Osteocyte (in vitro differentiated cells): ENCODE measurements at places on chromosomes 11 and 22. TPM values are rescaled to one million over a fixed set of nuclear protein-coding genes. Genes with fewer than 3 reads are reported as not detected.
A peak's percentile ranks its signal among the peaks of the same experiment; 100 is the strongest.

C11orf87 gene
- total RNA-seq = 8.6 and 9.0 TPM in 2 replicates

SLC17A6 gene
- not detected in 2 replicates for total RNA-seq

FAM181B gene
- total RNA-seq = 0.26 and 0.35 TPM in 2 replicates

GRCh38 chr11:126152586-126152985 lies 58.9 kb downstream of the RPUSD4 start:
- no peak for DNase-seq

ACTN3 gene
- 0.11 TPM in 1 of 2 replicates, not detected in the other for total RNA-seq

- DNase-seq = no peak
Measured at GRCh38 chr11:118813551-118813950, 22.6 kb upstream of the DDX6 start.

DNA sequence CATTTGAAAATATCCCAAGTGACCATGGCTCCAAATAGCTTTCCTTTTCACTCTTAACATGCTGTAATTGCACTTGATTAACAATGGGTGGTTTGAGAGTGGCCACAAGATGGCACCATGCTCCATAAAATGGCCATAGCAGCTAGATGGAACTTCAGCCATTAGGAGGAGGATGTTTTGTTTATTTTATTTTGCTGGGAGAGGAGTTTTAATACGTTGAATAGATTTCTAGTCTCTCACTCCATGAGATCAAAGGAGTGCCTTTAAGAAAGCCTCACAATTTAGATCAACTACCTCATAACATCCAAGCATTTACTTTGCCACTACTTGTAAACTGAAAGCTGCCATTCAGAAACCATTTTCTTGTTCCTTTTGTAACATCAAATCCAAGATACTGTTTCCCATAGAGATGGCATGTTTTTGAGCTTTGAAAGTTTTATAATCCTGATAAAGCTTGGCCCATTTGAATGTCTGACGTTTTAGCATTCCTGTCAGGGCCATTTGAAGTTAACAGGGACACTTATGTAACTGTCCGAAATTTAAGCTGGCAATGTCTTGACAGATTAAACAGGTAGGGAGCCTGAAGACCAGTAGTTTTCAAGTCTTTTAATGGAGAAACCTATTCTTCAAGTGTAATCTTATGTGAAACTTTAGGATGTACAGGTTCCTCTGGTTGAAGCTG lies 4.7 kb downstream of the FEN1 start:
- DNase-seq = peak; percentile 87

GRCh38 chr11:128336203-128336602 lies 251.2 kb downstream of the ETS1 start:
- DNase-seq = no peak

DNA sequence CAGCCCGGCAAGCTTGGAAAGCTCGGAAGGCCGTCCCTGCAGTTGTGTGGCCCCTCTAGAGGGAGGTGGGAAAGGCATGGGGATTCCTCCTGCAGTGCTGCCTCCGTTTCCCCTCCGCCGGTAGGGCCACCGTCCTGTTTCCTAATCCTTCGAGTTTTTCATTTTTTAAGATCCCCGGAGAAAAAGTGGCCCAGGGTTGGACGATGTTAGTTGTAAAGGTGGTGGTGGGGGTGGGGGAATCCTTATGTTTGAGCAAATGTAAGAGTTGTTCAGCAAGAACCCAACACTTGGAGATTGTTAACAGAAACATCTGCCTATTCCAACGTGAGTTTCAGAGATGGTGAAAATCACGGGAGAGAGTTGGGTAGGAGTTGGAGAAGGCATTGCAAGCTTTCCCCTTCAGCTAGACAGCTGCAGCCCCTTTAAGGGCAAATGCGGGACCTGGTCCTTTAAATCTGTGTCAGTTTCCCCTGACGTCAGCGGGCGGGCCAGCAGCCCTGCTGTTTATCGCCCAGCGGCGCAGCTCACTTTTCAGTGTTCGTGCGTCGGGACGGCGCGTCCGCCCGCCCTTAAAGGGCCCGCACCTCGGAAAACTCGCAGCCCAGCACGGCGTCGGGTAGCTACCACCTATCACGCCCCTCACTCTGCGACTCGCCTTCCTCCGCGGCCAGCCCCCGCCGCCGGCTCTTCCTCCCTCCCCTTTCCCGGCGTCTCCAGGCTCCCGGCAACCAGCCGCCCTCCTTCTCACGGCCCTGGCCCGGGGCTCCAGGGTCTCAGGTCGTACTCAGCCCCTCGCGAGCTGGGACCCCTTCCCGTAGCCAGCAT lies at the start of gene SIDT2:
SIDT2 (plus strand) TSS at position 534 of the 825 bp plus-strand sequence. CDS start 521 bp downstream, outside the sequence.
- DNase-seq = peak; percentile 95

DNA sequence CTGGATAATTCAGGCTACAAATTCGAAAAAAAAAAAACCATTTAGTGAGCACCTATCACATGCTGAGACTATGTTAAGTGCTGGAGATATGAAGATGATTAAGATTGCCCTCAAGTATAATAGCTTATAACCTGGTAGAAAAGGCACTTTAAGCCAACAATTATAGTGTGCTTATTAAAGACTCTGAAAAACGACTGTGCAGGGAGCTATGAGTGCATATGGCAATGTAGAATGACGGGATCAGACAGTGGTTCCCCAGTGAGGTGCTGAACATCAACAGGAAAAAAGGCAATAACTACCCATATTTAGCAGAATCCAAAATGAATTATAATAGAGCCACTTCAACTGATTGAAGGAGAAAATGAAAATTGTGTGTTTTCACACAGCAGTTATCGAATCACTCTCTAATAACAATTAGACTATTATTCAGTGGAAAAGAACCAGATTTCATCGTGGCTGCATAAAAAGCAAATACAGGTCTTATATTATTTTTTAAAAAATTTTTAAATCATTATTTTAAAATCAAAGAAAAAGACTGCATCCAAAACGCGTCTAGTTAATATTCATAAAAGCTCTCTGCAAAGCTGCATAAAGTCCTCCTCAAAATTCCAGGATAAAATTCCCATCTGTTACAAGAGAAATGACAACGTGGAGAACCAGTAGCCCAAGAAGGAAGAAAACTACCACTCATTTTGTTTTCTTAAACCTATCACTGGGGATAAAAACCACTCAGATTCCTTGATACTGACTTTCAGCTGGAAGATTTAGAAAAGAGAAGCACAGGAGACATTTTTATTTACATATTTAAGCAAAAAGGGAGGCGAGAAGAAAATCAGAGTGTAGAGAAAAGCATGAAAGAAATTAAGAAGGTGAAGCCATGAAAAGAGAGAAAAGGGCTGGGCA lies 1.1 kb downstream of the MTMR2 start:
- no peak for DNase-seq

- DNase-seq = no peak
Measured at GRCh38 chr11:115996125-115996807, 492.1 kb upstream of the CADM1 start.

DNA sequence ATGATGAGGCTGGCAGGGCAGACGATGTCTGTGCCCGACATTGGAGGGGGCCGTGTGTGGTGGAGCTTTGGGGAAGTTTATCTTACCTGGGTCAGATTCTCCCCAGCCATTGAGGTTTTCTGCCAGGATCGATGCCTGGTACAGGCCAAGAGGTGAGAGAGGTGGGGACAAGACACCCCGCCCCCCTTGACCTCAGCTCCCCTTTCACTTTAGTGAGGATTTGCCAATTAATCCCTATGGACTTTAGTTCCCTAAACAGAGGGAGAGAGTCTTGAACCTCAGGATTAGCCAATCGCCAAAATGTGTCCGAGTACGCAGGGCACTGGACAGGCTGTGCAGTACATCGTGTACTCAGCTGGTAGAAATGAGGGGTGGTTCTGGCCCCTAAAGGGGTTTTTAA lies 541 bp downstream of the HORMAD2 start:
- DNase-seq = no peak

DNA sequence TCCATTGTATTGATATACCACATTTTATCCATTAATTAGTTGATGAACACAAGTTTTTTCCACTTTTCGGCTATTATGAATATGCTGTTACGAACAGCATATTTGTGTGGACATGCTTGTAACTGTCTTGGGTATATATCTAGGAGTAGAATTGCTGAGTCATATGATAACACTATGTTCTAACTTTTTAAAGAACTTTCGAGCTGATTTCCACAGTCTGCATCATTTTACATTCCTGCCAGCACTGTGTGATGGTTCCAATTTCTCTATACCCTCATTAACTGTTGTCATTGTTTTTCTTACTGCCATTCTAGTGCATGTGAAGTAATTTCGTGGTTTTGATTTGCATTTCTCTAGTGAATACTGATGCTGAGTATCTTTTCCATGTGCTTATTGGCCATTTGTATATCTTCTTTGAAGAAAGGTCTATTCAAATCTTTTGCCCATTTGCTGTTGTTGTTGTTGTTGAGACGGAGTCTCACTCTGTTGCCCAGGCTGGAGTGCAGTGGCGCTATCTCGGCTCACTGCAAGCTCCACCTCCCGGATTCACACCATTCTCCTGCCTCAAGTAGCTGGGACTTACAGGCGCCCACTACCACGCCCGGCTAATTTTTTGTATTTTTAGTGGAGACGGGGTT lies 7.4 kb upstream of the RCE1 start:
- no peak for DNase-seq

GRCh38 chr11:15965562-15966250 lies 390.6 kb downstream of the SOX6 start:
- DNase-seq = no peak

DNA sequence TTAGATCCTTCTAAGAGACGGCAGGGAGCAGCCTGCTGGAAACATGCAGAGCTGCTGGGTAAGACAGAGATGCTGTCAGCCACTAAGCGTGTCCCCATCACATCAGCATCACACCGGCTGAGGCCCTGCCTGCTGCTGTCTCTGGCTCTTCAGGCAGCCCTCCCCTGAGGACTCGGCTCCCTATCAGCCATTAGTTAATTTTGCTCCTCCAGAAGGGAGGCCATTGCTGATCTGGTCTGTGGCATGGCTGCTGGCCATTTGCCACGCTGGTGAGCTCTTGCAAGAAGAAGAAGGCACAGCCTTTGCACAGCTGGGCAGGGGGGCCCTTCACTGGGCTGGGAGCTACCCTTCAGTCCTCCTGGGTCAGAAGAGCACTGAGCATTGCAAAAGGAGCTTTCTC lies 131.2 kb upstream of the PARVA start:
- DNase-seq = peak; percentile 78

- no peak for DNase-seq
Measured at GRCh38 chr22:21055564-21055834, 9.8 kb downstream of the LRRC74B start.

DNA sequence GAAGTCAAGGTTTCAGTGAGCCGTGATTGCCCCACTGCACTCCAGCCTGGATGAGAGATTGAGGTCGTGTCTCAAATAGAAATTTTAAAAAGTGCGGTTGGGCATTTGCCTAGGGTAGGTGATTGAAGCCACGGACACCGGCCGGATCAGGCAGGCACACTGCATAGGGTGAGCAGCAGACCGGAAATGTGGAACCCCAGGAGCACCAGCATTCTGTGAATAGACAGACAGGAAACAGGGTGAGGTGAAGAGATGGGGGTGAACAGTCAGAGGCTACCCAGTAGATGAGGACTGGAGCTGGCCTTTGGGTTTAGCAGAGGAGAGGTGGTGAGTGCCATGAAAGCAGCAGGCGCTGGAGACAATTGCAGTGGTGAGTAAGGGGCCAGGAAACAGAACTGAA lies 43.5 kb downstream of the PPFIA1 start:
- no peak for DNase-seq

GRCh38 chr11:114400915-114401223 lies 403 bp downstream of the RBM7 start:
- DNase-seq = no peak

DNA sequence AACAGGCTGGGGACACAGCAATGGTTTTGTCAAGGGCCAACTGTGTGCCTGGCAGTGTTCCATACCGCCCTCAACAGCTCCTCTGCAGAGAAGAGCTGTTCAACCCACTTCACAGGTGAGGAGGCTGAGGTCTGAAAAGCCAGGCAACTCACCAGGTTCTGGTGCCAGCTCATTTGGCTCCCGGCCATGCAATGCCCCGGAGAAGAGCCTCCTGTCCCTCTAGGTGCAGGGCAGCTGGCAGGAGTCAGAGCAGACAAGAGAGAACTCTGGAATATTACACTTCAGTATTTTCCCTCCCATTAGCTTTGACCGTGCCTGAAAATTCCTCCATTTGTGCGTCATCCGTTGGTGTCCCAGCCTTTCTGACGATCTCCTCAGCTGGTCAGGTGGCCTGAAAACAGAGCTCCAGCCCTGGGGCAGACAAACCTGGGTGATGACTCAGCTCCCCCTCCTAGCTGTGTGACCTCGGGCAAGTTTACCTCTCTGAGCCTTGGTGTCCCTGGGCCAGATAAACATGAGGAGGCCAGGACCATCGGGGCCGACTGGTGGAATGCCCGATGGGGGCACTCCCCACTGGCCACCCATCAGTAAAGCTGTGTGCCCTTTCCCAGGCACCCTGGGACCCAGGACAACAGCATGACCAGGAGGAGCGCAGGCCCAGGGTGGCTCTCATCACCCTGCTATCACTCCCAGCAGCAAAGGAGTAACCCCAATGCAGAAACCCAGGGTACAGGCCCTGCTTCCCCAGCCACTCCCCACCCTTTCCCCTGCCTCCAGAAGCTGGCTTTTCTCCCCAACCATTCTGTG lies 9.6 kb upstream of the C1QTNF6 start:
- no peak for DNase-seq

DNA sequence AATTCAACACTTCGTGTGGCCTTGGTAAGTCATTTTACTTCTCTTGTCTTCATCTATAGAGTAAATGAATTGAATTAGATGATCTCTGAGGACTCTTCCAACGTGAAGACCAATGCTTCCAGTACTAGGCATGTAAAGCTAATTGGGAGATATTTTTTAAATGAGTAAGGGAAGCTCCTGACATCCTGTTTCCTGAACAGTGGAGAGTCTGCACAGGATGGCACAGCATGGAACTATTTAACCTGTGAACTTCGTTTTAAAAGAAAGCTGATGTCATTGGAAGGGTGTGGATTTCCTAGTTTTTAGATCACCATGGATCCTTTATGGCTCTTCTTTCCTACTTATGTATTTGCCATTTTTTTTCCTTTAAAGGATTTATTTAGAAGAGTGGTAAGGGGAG lies 48.4 kb upstream of the HSD17B12 start:
- DNase-seq = no peak

- no peak for DNase-seq
Measured at GRCh38 chr11:7219491-7219890, 32.2 kb upstream of the SYT9 start.

- DNase-seq = no peak
Measured at GRCh38 chr11:86101941-86102407, 33.1 kb upstream of the PICALM start.

GRCh38 chr11:84788220-84788619 lies 838.9 kb downstream of the DLG2 start:
- DNase-seq = no peak

ST14 gene
- not detected in 2 replicates for total RNA-seq

DNA sequence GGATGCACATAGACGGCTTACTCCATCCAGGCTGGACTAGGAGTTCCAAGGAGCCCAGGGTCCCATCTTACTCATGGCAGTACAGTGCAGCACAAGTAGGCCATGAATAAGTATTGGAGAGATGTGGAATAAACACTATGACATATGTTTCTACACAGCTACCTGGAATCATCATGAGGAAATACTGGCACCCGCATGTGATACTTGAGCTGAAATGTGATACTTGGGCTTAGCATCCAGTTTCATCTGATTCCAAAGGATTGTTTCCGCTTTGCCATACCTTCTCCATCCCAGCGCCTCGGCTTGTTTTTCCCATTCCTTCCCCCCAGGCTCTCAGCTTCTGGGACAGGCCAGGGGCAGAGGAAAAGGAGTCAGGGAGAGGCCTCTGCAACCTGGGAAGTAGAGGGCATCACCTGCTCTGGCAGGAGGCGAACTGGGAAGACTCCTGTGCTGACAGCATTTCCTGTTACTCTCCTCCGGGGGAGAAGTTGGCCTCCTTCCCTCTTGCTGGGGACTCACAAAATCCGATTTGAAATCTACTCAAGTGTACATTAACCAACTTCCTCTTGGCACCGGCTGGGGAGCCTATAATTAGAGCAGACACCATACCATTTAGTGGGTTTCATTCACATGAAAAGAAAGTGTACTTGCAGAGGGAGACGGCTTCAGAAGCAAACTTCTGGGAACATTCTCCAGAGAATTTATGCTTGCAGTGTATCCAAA lies 187.8 kb downstream of the MIAT start:
- no peak for DNase-seq
